Stimulated activated CD8-positive, alpha-beta memory T cell treated with anti-CD3 and anti-CD28 coated beads, Interleukin-7, amount 100 ng/mL, for 4 hours (primary cell): ENCODE measurements at places on chromosomes 5 and 9.

- no peak for DNase-seq
Observed at GRCh38 chr5:60960591-60960990, 15.6 kb downstream of the NDUFAF2 start.

DNA sequence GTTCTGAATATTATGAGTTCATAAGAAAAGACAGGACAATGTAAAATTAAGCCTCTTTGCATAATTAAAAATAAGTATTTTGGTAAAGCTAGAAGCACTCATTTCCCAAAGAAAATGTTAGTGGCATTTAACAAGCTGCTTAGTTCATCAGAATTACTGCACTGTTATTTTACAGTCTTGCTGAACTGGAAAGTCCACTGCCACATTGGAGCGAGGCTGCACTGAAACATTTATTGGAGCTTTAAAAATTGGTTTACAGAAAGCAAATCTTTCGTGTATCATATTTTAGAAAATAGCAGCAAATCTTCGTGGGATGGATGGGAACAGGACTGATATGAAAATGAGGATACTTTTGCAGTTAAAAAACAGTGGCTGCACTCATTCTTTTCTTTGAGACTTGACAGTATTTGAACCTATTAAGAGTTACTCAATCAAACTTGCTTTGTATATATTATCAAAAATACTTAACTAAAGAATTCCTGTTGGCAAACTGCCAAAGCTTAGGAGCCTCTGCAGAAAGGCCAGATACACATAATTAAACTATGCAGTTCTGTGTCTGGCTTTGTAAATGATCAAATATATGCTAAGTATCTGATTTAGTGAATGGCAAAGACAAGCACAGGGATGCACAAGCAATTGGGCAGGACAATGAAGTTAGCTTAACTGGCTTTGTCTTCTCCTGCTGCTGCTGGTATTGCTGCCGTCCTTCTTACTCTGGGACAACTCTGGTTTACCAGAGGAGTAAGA is 16.5 kb upstream of the FBXL7 start:
- no peak for DNase-seq

DNA sequence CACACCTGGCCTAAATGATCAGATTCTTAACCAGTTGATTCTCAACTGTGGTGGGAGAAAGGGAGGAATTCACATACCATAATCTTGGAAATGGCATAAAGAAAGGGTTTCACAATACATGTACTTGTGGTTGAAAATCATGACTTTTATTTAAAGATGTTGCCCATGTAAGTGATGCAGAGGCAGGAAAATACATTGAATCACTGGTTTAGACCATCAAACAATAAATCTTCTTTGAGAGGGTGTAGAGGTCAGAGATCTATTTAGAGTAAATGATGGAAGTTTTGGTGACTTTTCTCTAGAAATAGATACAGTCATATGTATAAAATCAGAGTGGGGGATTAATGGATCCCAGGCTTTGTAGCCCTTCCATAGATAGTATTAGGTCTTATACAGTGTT is 15.4 kb downstream of the NDUFS4 start:
- no peak for DNase-seq

- no peak for DNase-seq
Observed at GRCh38 chr5:13511442-13511841, 433.0 kb downstream of the DNAH5 start.

DNA sequence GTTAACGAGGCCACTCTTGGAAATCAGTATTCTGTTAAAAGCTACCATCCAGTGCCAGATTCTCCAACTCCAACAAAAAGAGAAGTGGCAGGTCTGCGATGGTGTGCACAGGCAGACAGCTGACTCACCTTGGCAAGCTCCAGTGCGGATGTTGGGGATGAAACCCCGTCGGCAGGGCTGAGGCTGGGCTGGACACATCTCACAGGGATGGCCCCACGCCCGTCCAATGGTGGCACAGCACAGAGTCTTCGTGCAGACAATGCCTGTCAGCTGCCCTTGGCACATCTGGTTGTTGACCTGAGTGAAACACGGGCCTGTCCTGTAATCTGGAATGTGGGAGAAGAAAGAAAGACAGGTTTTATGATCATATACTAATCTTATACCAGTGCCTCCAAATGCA is 73.4 kb downstream of the FBN2 start:
- DNase-seq: no peak

DNA sequence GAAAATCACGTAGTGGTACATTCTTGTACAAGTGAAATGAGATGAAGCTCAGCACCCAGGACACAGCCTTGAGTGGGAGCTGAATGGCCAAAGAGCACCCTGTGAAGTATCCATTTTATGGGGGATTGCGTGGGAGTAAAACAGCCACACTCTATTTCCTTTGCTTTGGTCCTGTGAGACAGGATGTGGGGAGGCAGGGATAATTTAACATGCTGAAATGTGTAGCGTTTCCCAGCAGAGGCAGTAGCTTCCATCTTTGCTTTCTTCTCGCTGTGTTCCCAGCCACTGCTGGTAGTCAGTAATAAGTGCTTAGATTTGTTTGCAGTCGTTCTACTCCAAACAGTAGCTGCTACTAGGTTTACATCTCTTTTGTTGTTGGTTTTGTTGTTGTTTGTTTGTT is 4.4 kb downstream of the IL31RA start:
- no peak for DNase-seq

GRCh38 chr9:1637401-1637800 is 377.7 kb upstream of the SMARCA2 start:
- no peak for DNase-seq

DNA sequence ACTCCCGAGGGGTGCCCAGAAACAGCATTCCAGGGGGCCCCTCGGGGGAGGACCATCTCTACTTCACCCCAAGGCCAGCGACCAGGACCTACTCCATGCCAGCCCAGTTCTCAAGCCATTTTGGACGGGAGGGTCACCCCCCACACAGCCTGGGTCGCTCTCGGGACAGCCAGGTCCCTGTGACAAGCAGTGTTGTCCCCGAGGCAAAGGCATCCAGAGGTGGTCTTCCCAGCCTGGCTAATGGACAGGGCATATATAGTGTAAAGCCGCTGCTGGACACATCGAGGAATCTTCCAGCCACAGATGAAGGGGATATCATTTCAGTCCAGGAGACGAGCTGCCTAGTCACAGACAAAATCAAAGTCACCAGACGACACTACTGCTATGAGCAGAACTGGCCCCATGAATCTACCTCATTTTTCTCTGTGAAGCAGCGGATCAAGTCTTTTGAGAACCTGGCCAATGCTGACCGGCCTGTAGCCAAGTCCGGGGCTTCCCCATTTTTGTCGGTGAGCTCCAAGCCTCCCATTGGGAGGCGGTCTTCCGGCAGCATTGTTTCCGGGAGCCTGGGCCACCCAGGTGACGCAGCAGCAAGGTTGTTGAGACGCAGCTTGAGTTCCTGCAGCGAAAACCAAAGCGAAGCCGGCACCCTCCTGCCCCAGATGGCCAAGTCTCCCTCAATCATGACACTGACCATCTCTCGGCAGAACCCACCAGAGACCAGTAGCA is 83.9 kb downstream of the GOLPH3 start:
- DNase-seq: no peak

GRCh38 chr5:143642791-143643190 is 169.2 kb upstream of the HMHB1 start:
- no peak for DNase-seq

DNA sequence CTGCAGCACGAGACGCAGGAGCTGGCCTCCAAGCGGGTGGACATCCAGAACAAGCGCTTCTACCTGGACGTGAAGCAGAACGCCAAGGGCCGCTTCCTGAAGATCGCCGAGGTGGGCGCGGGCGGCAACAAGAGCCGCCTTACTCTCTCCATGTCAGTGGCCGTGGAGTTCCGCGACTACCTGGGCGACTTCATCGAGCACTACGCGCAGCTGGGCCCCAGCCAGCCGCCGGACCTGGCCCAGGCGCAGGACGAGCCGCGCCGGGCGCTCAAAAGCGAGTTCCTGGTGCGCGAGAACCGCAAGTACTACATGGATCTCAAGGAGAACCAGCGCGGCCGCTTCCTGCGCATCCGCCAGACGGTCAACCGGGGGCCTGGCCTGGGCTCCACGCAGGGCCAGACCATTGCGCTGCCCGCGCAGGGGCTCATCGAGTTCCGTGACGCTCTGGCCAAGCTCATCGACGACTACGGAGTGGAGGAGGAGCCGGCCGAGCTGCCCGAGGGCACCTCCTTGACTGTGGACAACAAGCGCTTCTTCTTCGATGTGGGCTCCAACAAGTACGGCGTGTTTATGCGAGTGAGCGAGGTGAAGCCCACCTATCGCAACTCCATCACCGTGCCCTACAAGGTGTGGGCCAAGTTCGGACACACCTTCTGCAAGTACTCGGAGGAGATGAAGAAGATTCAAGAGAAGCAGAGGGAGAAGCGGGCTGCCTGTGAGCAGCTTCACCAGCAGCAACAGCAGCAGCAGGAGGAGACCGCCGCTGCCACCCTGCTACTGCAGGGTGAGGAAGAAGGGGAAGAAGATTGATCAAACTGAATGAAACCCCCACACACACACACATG is 654 bp downstream of the PURA start:
- no peak for DNase-seq

GRCh38 chr5:149611326-149611725 is 30.0 kb downstream of the ARHGEF37 start:
- DNase-seq: no peak

- no peak for DNase-seq
Observed at GRCh38 chr5:124744170-124744971, 2.1 kb downstream of the ZNF608 start.

DNA sequence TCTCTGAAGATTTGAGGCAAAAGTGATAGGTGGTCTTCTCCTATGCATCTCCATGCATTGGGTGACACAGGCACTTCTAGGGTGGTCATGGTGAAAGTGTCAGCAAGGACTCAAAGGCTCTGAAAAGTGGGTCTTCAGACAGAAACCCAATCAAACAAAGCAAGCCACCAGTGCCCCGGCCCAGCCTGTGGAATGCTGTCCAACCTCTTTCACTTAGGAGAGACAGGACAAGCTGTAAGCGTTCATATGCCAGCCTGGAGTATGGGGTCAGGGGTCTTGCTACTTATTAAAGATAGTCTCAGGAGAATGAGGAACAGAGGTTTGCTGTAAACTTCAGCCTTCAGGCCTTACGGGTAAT is 324.5 kb downstream of the GADD45G start:
- no peak for DNase-seq

- DNase-seq: no peak
Observed at GRCh38 chr5:175873088-175873454, 1.7 kb downstream of the CPLX2 start.

DNA sequence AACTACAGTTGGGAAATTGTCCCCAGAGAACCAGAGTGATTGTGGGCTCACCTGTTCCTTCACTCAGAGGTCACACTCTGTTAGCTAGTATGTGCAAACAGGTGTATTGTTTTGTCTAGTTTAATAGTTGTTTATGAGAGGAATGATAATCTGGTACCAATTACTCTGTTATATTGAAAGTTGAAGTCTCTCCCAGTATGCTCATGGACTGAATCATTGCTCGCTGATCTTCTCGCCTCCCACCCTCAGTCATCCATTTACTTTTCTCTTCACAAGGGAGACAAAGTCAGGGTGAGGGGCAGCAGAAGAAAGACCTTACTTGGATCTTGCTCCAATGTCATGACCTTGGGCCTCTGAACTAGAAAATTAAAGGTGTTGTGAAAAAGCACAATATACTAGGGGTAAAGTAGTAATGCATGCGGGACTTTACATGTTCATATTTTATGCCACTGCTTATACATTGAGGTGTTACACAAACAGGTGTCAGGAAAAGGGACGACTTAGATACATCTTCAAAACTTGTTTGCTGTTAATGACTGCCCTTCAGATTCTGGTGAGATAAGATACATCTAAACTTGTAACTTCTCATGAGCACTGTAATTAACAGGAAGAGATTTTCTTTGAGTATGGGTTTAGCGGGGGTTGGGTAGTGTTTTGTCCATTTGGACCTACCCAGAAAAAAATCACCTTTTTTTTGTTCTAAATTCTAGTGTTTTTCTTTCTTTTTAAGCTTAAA is 36.9 kb downstream of the LNPEP start:
- no peak for DNase-seq

DNA sequence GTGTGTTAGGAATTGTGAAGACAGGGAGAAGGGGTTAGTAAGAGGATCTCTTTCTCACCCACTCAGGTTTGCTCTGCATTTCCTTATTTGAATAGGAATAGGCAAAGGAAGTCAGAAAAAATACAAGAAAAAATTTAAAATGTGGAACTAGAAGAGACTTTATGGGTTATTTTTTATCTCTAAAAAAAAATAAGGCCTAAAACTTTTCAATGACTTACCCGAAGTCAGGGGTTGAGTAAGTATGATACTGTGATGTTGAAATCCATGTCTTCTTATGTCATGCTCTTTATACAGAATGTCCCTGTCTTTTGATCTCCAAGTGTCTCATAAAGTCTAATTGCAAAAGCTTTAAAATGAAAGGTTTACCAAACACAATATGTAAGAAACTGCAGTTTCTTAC is 148.3 kb upstream of the PIK3R1 start:
- no peak for DNase-seq

GRCh38 chr9:104091116-104091515 is 3.0 kb upstream of the SMC2 start:
- DNase-seq: no peak

- DNase-seq: no peak
Observed at GRCh38 chr5:96605144-96605837, 56.9 kb upstream of the CAST start.

DNA sequence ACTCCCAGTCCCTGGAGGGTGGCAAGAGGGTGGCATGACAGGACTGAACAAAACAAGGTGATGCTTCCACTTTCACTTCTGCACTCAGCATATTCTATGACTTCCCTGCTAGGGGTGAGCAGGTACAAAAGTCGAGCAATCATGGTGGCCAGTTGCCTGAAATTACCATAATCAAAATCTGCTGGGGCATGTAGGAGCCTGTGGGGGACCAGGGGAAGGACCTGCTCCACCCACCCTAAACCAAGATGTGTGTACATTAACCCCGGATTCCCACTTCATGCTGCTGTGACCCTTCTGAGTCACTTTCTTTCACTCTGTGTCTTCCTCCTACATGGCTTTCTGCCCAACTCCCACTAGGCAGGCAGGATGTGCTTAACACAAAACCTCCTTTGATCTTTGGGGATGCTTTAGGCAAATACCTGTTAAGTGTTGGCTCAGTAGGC is 73.3 kb upstream of the PHF24 start:
- DNase-seq: no peak

- no peak for DNase-seq
Observed at GRCh38 chr9:5813824-5814223, 19.1 kb downstream of the ERMP1 start.

GRCh38 chr9:73824671-73825070 is 672.5 kb upstream of the RORB start:
- no peak for DNase-seq

DNA sequence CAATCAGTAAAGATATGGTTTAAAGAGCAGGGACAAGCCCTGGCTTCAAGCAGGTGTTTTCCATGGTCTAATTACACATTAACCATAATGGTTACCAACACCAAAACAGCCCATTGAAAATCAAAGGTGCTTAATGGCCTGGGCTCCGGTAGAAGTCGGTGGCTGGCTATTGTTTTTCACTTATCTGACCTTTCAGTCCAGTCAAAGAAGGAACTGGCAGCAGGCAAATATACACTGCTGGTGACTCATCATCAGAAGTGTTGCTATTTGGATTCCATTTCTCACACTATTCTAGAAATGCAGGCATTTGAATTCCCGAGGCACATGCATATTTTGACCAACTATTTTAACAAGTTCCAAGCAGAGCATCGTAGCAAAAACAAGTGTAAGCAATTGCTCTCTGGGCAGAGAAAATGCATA is 26.3 kb upstream of the GABRP start:
- DNase-seq: no peak
